Epithelial cell of proximal tubule (primary cell): ENCODE measurements at places on chromosomes 16 and 17. TPM values are rescaled to one million over a fixed set of nuclear protein-coding genes. Genes with fewer than 3 reads are reported as not detected.

DNA sequence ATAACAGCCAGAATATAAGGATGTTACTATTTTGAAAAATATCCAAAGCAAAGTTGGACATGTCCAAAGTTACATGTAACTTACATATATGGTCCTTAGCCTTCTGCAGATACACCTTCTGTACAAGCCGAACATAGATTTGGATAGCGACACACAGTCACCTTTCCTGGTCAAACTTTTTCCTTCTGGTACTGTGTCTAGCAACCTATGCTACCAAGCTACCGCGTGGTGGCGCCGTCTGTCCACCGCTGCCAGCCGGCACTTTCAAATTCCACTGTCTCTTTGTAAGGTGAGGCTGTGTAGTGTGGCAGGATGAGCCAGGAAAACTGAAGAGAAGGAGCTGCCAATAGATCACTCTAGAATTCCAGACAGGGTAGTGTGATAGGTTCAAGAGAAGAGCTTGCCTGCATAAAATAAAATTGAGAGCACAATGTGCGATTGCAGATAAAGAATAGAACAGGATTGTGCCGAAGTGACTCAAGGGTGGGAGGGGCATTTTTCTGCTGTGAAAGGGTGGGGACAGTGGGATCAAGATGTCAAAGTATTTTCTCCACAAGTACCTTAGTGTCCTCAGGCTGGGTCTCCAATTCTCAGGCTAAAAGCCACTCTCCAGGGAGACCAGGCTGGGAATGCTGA is 366.9 kb downstream of the SLC39A11 start:
- DNase-seq: no peak

DNA sequence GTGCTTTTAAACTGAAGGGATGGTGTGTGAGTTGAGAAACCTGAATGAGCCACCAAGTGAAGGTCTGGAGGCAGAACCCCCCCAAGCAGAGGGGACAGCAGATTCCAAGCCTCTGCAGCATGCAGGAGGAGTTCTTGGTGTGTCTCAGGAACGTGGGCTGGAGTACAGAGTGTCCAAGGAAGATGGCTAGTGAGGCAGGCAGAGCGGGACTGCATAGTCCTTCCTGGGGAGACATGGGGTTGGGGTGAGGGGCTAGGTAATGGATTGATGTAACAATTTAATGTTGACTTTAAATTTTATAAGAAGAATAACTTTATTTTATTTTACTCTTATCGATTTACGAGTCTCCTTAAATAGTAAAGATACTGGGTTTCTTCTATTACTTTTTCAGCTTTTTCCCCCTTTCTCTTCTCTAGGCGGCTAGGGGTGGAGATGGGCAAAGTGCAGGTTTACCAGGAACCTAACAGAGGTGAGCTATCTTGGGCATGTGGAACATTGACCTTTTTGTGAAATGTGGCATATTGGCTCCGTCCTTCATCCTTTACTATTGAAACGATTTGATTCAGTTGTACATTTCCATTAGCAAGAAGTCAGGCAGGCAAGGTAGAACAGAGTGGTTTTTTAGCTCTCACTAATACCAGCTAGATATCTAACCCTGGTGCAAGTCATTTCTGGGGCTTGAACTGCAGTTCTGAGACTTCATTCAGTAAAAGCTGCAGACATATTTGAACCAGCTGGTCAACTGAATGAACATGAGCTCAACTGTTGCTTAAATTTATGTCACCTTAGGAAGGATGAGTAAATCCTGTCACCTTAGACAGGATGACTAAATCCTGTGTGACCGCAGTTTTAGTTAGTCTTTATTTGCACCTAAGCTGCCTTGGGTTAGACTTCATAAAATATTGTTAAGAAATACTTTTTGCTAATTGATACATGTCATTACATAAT is 9.2 kb downstream of the PRPSAP2 start:
- no peak for DNase-seq

DNA sequence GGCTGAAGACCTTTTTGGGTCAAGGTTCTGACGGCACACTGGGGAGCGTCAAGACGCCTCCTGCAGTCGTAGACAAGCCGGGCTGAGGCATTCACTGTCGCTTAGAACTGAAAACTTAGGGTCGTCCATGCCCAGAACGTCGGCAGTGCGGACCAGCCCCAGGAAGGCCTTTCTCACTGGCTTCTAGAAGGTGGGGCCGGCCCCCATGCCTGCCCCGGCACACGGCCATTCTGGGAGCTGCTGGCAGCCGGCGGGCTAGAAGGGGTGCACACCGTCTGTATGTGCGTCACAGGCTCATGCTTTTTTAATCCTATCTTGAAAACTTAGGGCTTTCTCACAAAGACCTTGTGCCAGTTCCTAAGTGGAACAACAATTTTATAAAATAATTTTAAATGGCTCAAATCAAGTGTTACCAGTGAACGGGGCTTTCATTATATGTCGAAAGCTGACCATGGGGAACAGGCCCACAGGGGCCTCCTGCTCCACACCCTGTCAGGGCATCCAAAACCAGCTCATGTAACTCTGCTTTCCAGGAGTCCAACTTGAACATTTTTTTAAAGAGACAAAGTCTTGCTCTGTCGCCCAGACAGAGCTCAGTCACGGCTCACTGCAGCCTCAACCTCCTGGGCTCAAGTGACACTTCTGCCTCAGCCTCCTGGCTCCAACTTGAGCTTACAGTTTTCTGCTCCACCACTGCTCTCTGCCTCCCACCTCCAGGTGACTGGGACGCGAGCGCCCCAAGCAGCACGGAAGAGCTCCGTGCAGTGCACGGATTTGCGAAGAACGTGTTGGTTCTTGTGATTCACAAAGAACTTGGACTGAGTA is 111.2 kb downstream of the ANKRD11 start:
- no peak for DNase-seq

DNA sequence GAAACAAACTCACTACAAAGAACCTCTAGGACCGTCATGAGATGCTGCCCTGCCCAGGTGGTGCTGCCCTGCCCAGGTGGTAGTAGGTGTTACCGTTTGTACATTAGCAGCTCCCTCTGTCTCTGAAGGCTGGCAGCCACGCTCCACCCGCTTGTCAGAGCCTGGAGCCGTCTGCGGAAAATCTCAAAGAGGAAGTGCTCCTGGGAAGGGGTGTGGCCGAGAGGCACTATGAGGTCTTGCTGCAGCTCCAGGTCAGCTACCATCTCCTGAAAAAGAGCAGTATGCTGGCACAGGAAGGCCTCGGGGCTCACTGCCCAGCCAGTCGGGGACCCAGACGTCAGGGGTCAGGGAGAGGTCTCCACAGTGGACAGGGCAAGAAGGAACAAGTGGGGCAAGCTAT is 28.3 kb downstream of the ZNF276 start:
- DNase-seq: no peak

- DNase-seq: no peak
These were observed 6.8 kb upstream of the MMP15 start for GRCh38 chr16:58018803-58019202.

KRTAP1-1 gene
- total RNA-seq: not detected in 2 replicates

DNA sequence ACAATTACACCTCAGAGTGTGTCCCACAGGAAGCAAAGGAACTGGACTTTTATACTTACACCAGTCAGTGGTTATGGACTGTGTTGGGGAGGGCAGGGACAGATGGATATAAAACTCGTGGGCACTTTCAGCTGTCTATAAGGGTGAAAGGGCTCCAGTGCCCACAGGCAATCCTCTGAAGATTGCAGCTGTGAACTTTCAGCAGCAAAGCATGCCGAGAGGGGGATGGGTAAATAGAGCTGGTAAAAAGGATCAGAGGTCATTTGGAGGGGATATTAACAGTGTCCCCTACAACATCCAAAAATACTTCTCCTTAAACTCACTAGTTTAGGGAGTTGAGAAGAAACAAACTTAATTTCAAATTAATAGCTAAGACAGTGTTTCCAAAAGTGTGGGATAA is 13.3 kb upstream of the RFWD3 start:
- no peak for DNase-seq

GRCh38 chr17:5770441-5771270 is 186.3 kb upstream of the NLRP1 start:
- no peak for DNase-seq

DNA sequence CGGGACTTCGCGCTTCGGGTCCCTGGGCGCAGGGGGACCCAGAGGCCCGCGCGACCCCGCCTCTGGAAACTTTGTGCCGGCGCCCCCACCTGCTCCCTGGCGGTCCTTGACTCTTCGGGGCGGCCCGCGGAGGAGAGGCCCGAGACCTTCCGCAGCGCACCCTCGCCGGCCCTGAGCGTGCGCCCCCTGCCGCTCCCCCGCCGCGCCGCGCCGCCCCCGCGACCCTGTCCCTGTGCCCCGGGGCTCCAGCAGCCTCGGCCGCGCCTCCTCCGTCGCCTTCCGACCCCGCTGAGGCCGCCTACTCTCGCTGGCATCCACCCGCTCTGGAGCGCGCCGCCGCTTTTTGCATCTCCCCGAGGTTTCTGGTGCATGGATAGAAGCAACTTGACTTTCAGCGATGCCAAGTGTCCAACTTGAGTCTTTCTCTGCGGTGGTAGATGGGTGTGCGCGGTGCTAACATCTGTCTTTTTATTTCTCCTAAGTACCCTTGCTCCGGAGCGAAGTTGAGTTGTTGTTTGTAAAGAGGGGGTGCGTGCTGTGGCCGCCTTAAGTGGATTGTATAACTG is 414 bp downstream of the DUSP14 start:
- DNase-seq: no peak

GRCh38 chr17:28597606-28598383 is 1.0 kb downstream of the SPAG5 start:
- no peak for DNase-seq

DNA sequence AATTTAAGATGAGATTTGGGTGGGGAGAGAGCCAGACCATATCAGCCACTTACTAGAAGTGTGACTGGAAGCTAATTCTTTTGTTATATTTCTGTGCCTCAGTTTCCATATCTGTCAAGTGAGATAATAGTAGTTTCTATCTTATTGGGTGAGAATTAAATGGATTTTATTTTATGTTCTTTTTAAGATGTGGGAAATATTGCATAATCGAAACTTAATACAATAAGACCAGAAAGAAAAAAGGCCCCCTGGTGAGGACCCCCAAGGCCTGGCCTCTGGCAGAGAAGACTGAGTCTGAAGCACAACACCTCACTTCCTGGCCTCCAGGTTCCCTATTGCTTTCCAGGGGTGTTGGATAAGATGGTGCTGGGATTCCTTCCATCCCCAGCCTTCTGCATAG is 13.7 kb downstream of the PLCG2 start:
- DNase-seq: no peak

CDRT15L2 gene
- not detected in 2 replicates for total RNA-seq

KRT25 gene
- 0.17 TPM in 1 of 2 replicates, not detected in the other for total RNA-seq

ZNF768 gene
- 34.8 and 35.2 TPM in 2 replicates for total RNA-seq

GRCh38 chr16:66406534-66407221 is 20.4 kb upstream of the BEAN1 start:
- no peak for DNase-seq

ABCA3 gene
- total RNA-seq: 8.4 and 17.1 TPM in 2 replicates

GRCh38 chr16:561957-562938 is 2.1 kb downstream of the PRR35 start:
- no peak for DNase-seq

GRCh38 chr16:29316761-29317183 is 89.7 kb downstream of the NPIPB11 start:
- no peak for DNase-seq

- DNase-seq: no peak
These were observed 693.3 kb downstream of the CDH11 start for GRCh38 chr16:64428463-64429113.

GRCh38 chr17:16639438-16639837 is 14.2 kb downstream of the ZNF624 start:
- no peak for DNase-seq

PIRT gene
- total RNA-seq: not detected in 2 replicates

- DNase-seq: no peak
These were observed 80.9 kb upstream of the CREBBP start for GRCh38 chr16:3961449-3961849.

DNA sequence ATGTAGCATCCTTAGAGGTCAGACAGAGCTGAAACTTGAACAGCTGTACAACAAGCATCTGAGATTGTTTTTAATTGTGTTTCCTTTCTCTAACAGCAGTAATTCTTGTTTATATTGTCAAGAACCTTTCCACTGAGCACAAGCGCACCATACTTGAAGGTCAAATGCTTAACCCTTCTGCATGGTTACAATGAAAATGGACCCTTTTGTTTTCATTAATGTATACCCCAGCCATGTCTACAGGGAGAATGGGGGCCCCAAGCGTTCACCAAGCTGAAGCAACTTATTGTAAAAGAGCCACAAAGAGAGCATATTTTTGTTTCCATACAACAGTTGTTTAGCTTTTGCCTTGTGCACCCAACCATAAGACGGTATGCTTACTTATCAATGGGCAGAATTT is 210.8 kb downstream of the FTO start:
- DNase-seq: no peak

- DNase-seq: no peak
These were observed 267.2 kb upstream of the FOXF1 start for GRCh38 chr16:86243123-86243473.

HLF gene
- total RNA-seq: 0.22 and 0.75 TPM in 2 replicates

C16orf86 gene
- total RNA-seq: 4.7 and 5.9 TPM in 2 replicates

DNA sequence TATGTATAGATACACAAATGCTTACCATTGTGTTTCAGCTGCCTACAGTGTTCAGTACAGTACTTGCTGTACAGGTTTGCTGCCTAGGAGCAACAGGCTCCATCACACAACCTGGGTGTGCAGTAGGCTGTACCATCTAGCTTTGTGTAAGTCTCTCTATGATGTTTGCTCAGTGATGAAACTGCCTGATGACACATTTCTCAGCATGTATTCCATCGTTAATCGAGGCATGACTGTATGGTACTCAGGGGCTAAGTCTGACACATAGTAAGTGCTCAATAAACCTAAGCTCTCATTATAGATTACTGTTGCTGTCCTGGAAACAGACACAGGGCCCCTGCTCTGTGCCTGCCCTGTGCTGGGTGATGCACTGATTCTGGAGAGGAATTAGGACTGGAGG is 18.1 kb downstream of the KCNJ12 start:
- DNase-seq: no peak

DNA sequence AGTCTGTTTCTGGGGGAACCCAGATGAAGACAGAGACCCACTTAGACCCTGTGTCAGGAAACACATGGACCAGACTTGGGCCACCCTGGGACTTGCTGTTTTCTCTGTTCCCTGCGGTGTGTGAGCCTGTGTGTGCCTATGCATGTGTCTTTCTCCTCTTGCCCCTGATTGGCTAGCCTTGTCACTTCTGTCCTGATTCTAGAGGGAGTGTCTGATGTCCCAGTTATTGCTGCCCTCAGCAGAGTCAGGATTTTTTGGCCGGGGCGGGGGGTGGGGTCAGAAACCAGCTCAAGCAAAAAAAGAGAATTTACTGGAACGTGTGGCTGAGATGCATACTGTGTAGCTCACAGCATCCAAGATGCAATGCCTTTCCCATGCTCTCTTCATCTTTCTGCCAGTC is 30.5 kb downstream of the PLCG2 start:
- no peak for DNase-seq

GRCh38 chr17:32174889-32175288 is 32.6 kb downstream of the RHOT1 start:
- no peak for DNase-seq

GRCh38 chr16:74926805-74927204 is 58.1 kb downstream of the WDR59 start:
- DNase-seq: no peak

MT4 gene
- not detected in 2 replicates for total RNA-seq

HOXB13 gene
- not detected in 2 replicates for total RNA-seq

GRCh38 chr17:46925185-46925868 is 2.4 kb downstream of the GOSR2 start:
- no peak for DNase-seq

SKAP1 gene
- 1.5 and 11.4 TPM in 2 replicates for total RNA-seq

EVPLL gene
- not detected in 2 replicates for total RNA-seq

ICAM2 gene
- total RNA-seq: 18.4 and 19.9 TPM in 2 replicates

GRCh38 chr16:79155904-79156303 is 444.6 kb downstream of the MAF start:
- no peak for DNase-seq
